ENCODE measurements at places on chromosomes 16 and 17. TPM values are rescaled to one million over a fixed set of nuclear protein-coding genes. Genes with fewer than 3 reads are reported as not detected.
A peak's percentile ranks its signal among the peaks of the same experiment; 100 is the strongest.

- no peak for DNase-seq
These were observed 47.2 kb downstream of the PDPK1 start for GRCh38 chr16:2584729-2585650.

TMEM101 gene
- total RNA-seq: 55.9 TPM

HEATR9 gene
- total RNA-seq: not detected

GRCh38 chr17:81097134-81097942 is 62.4 kb downstream of the BAIAP2 start:
- DNase-seq: peak; percentile 92

- peak; percentile 67 for DNase-seq
These were observed 2.4 kb downstream of the CACNB1 start for GRCh38 chr17:39194985-39195524.

- DNase-seq: peak; percentile 3
These were observed 148.4 kb upstream of the FAM20A start for GRCh38 chr17:68749349-68750207.

PRR11 gene
- total RNA-seq: 51.9 TPM

GRCh38 chr16:78516006-78516736 is 416.7 kb downstream of the WWOX start:
- no peak for DNase-seq

DNA sequence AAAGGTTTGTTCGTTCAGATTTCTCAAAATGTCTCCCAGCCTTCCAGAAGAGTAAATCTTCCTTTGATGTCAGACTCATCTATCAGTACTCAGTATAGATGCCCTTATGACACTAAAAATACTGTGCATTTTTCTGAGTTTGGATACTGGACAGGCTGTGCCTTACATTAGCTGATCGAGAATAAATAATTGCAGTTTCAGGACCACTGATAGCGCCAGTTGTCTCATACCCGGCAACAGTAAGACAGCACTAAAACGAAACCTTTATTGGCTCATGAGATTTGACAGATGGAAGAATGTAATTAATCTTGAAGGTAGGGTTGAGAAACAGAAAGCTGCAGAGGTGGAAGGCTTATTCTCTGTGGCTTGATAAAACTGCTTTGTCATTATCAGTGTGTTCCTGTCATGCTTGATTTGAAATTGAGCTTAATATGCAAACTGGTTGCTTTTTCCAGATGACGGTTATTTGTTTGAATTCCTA is 1.2 kb downstream of the ATP6V0A1 start:
- DNase-seq: peak; percentile 27

DNA sequence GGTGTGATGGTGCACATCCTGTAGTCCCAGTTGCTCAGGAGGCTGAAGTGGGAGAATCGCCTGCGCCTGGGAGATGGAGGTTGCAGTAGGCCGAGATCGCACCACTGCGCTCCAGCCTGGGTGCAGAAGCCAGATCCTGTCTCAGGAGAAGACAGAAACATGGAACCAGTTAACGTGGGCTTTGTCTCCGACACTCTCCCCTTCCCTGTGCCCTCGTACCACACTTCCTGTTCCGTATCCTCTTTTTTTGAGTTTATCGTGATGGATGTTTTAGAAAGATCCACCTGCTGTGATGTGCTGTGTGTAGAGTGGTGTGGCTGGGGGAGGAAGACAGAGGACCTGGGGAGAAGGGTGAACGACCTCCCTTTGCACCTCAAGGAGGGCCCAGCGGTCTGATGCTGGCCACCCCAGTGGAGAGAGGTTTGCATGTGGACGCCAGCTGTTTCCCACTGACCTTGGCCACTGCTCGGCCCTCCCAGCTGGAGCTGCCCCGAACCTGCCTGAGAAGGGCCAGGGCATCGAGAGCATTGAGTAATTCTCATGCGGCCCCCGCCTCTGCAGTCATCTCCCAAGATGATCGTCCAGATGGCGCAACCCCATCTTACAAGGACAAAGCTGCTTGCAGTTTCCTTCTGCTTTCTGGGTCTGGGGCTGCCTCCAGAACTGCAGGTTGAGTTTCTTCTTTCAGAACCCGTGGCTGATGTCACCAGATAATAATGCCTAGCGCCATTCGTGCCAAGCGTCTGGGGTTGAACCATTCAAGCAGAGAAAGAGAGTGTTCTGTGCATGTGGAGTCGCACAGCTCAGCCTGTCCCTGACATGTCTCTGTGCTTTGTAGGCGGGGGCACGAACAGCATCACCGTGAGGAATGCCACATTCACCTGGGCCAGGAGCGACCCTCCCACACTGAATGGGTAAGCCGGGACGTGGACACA is 126.3 kb downstream of the ABCC1 start:
- no peak for DNase-seq

DNA sequence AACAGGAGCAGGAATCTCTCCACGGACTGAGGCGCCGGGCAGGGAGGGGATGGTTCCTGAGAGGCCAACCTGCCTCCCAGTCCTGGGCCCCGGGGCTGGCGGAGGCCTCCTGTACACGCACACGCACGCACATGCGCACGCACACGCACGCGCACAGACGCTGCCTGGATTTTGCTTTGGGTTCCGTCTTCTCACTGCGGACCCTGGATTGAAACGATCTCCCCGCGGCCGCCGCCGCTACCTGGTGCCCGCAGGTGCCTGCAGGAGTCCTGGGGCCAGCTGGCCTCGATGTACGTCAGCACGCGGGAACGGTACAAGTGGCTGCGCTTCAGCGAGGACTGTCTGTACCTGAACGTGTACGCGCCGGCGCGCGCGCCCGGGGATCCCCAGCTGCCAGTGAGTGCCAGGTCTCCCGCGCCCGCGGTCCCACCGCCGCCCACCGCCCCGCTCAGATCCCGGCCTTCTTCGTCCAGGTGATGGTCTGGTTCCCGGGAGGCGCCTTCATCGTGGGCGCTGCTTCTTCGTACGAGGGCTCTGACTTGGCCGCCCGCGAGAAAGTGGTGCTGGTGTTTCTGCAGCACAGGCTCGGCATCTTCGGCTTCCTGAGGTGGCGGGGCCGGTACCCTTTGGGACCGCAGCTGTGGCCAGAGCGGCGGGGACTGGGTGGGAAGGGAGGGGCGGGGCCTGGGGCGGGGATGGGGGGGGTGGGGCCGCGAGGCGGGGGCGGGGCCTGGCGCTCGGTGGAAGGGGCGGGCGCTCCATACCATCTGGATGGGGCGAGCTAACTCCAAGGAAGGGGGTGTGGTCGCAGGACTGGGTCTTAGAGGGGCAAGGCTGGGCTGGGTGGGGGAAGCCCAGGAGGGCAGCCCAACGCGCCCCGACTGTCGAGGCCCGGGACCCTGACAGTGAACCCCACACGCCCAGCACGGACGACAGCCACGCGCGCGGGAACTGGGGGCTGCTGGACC is 12.3 kb downstream of the CES4A start:
- peak; percentile 80 for DNase-seq

DNA sequence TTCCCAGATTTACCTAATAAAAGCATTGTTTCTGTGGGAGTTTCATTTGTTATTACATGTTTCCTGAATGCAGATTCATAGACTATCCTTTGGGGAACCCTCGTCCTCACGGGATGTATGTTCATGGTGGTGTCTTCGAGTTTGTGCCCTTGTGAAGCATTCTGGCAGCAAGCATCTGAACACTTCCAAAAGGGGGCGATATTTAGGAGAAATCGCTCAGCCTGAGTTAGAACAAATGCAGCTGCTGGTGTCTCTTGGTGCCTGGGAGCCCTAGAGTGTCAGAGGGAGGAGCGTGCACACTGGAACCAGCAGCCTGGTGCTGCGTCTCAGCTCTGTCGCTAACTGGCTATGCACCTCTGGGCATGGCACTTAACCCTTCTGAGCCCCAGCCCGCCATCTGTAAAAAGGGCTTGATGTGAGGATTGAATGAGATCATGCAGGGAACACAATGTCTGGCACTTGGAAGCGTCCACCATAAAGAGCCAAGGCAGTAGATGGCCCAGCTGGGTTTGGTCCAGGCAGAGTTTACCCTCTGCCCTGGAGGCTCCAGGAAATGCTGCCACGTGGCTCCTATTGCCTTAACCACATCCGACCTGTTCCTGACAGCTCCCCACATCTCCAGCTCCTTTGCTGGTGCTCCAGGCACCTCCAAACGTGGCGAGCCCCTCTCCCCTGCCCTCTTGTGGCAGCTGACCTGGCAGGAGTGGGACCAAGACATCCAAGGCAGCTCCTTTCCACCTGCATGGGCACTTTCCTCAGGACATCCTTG is 25.0 kb upstream of the C16orf78 start:
- no peak for DNase-seq

BEAN1 gene
- total RNA-seq: 0.32 TPM

DNA sequence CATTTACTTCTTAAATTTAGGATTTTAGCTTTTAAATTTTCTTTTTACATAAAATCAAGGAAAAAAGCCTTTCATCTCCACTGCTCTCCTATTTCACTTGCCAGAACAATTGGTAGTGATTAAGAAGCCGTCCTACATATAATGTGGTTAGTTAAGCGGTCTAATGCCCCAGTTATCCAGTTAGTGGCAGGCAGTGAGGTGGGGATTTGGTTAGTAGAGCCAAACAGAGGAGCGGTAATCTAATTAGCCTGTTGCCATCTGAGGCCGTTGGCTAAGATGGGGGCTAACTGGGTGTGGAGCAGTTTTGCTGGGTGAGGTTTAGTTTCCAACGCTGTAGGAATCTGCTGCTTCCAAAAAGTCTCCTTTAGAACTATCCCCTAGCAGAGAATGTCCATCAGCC is 22.4 kb downstream of the SNX11 start:
- DNase-seq: peak; percentile 37

OR4D1 gene
- 0.13 TPM for total RNA-seq

- DNase-seq: peak; percentile 75
These were observed 2.7 kb downstream of the NUFIP2 start for GRCh38 chr17:29291163-29291752.

GRCh38 chr17:39219647-39220154 is 6.0 kb downstream of the STAC2 start:
- DNase-seq: no peak

OTOA gene
- total RNA-seq: 0.40 TPM

GRCh38 chr16:22001591-22001990 is 675 bp upstream of the PDZD9 start:
- no peak for DNase-seq

- DNase-seq: peak; percentile 80
These were observed 29.9 kb downstream of the PIEZO1 start for GRCh38 chr16:88754912-88755744.

TBC1D3D gene
- 0.06 TPM for total RNA-seq

DNA sequence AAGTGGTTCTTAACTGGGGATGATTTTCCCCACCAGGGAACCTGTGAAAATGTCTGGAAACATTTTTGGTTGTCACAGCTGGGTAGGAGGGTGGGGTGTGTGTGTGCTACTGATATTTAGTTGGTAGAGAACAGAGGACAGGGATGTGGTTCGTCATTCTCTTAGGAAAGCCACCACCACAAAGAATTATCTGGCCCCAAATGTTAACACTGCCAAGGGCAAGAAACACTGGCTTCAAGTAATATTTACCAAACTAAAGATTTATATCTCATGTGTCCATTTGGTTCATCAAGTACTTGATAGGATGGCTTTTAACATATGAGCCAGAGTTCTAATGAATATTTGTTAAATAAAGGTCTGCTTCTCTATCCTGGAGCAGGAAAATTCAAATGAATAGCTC is 19.5 kb downstream of the MPHOSPH6 start:
- no peak for DNase-seq

- DNase-seq: no peak
These were observed 7.8 kb upstream of the GSE1 start for GRCh38 chr16:85605051-85605911.

DNA sequence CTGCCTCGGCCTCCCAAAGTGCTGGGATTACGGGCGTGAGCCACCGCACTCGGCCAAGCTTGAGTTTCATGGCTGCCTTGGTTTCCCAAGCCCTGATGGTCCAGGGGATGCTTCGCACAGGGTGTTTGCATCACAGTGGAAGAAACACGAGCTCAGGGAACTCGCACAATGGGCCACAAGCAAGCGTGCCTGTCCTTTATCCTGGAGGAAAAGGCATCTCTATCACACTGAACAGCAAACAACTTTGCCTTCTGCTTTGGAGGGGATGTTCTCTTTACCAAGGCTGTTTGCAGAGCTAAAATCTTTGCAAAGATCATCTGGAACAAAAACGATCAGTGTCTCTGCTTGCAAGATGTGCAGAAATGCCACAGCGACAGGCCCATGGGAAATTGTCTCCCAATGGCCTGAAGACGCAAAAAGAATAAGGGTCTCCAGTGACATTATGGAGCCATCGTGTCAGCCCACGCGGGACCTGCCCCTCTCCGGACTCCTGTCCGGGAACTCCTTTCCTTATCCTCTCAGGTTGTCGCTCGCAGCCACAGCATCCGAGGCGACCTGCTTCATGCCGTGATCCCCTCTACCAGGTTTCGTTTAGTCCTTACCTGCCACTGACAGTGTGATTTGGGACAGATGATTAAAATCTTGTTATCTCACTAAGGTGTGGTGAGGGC is 44.1 kb upstream of the CBFA2T3 start:
- DNase-seq: no peak

- peak; percentile 88 for DNase-seq
These were observed 49.4 kb upstream of the CDC42EP4 start for GRCh38 chr17:73360961-73361761.

DNA sequence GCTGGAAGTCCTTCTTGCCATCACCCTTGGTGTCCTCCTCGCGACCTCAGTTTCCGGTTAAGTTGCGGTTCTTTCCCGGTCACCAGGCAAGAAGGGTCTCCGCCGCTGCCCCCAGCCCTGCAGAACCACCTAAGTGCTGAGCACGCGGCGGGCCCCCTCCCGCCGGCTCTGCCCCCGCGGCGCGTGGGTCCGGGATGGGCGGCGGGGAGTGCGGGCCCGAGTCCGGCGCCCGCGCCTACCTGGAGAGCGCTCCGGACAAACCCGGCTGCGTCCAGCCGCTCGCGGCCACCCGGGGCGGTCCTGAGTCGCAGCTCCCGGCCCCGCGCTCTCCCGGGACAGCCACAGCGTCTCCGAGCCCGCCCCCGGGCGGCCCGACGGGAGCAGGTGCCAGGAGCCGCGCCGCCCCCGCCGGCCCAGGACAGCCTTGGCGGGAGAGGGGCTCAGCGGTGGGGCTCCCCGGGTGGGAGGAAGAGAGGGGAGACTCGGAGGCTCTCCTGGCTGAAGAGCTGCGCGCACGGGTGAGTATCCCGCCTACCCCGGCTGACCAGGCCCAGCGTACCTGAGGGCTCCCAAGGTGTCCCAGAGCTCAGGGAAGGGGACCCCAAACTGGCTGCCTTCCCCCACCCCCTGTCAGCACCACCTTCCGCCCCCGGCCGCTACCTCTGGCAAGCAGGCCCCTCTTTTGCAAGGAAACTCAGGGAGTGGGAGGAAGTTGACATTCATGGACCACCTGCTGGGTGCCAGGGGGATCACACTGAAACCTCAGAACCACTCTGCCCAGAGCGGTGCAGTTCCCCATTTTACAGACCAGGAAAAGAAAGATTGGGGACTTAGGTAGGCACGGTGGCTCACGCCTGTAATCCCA is 22.2 kb upstream of the C17orf113 start:
- peak; percentile 79 for DNase-seq

Measured in neural progenitor cell (in vitro differentiated cells).